Hematopoietic multipotent progenitor cell treated with erythropoietin and hydrocortisone succinate and interleukin-3 and kit ligand, for 17 days (in vitro differentiated cells): ENCODE measurements at places on chromosomes 16 and 17.

DNA sequence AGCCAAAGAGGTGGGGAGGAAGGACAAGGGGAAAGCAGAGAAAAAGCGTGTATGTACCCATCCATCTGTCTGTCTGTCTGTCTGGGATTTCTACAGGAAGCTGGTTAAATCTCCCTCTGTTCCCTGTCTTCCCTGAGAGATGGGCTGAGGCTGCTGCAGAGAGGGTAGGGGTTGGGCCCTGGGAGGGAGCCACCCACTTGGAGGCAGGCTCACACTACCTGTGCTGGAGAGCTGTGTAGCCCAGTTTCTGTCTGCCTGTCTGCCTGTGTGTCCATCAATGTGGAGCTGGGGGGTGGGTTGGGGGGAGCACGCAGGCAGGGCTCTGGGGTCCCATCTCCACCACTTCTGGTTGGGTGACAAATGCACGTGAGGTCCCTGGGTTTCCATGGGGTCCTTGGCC lies 18.6 kb upstream of the C17orf113 start:
- DNase-seq = no peak

- DNase-seq = no peak
These were observed 20.0 kb downstream of the KSR1 start for GRCh38 chr17:27475981-27476895.

DNA sequence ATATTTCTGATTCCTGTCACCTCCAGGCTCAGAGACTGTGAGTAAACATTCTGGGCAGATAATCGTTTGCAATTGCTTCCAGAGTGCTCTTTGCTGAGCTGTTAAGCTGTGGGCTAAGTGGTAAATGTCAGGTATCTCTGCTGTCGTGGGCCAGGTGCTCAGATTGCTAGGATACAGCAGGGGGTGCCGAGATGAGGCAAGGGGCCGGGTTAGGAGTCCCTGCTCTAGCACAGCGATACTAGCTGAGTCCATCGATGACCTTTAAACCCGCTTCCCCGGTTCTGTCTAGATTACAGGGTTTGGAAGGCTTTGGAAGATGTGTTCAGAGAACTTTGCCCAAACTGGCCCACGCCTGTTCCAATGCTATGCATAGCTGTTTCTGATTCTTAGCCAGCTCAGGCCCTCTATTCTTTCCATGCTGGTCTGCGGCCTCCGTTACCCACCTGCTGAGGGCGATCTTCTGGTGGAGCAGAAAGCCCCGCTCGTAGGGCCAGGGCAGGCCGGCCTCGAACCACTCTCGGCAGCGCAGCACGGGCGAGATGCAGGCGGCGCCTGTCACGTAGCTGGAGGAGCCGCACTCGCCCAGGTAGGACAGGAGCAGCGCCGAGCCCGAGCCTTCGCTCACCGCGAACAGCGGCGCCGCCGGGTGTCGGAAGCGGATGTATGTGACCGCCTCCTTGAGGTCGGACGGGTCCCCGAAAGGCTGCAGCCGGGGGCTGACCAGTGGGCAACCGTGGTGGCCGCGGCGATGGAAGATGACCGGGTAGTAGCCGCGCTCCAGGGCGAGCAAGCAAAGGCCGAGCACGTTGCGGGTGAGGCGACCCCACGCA lies 979 bp downstream of the ABHD15 start:
- no peak for DNase-seq

DNA sequence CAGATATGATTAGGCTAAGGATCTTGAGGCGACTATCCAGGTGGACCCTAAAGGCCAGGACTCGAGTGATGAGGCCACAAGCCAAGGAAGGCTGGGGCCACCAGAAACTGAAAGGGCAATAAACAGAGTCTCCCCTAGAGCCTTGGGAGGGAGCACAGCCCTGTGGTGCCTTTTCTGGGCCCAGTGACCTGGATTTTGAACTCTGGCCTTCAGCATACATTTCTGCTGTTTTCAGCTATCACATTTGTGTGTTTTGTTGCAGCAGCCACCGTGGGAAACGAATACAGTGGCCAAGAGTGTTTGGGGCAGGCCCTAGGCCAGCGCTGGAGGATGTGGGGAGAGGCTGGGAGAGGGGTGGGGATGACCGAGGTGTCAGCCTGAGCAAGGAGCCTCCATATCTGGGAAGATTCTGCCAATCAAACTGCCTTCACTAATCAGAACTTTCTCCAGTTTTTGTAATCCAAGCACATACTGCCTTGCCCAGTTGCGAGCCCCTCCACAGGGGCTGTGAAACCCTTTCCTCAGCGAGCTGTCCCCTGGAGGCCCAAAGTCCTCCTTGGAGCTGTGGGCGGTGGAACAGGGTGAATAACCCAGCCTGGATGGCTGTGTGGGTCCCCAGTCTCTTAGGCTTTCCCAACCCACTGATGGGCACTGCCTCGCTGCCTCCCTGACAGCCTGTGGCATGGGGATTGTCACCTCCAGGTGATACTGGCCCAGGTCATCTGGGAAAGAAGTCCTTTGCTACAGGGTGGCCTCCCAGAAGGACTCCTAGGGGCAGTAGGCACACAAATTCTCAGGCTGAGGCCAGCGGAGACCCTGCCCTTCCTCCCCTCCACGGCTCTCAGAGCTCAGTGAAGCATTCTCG lies 16.8 kb downstream of the B9D1 start:
- no peak for DNase-seq

GRCh38 chr16:57867000-57867561 lies 64.8 kb upstream of the KIFC3 start:
- no peak for DNase-seq

DNA sequence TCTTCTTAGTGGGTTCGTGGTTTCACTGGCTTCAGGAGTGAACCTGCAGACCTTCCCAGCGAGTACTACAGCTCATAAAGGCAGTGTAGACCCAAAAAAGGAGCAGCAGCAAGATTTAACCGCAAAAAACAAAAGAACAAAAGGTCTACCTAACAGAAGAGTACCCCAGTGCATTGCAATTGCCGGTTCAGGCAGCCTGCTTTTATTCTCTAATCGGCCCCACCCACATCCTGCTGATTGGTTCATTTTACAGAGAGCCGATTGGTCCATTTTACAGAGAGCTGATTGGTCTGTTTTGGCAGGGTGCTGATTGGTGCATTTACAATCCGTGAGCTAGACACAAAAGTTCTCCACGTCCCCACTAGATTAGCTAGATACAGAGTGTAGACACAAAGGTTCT lies 2.0 kb upstream of the ARRB2 start:
- DNase-seq = peak; percentile 69

DNA sequence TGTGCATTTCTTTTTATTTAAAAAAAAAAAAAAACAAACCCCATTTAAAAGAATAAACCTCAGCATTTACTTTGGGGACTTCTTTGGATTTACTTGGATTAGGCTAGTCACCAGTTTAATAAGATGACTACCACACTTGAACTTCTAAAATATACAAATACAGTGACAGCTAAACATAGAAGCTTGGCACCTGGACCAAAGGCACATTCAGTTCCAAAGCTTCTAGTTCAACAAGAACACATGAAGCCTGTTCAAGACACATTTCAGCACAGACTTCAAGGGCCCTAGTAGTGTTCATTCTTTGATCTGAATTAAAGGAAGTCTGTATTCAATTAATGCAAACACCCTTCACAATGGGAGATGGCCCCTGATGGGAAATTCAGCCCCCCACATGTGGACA lies 11.6 kb upstream of the ROGDI start:
- no peak for DNase-seq
